A549 (cell line): ENCODE measurements at places on chromosomes 1 and 21. TPM values are rescaled to one million over a fixed set of nuclear protein-coding genes. Genes with fewer than 3 reads are reported as not detected.
A peak's percentile ranks its signal among the peaks of the same experiment; 100 is the strongest.

PLXNA2 gene
- polyA plus RNA-seq = 0.36 to 0.62 TPM (median 0.45 TPM) in 3 replicates

- peak; percentile 19 for DNase-seq
These were observed 19.7 kb downstream of the STUM start for GRCh38 chr1:226568077-226568831.

- DNase-seq = no peak
These were observed 24.3 kb downstream of the AHCTF1 start for GRCh38 chr1:246907472-246907871.

DNA sequence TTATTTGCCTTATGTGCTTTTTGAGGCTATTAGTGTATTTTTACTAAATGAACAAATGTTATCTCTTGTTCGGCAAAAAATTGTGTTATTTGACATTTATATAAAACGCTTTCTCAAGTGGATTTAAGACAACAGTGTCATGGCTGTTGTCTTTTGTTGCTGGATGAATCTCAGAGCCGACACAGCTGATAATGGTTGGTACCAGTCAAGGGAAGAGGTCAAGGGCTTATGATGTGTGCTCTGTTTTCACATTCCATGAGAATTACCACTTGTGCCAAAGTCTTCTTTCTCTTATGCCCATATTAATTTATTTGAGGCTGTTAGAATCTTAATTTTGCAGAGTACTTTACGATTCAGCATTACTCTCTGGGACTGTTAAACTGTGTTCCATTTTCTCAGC is 17.9 kb upstream of the CD101 start:
- no peak for DNase-seq

DNA sequence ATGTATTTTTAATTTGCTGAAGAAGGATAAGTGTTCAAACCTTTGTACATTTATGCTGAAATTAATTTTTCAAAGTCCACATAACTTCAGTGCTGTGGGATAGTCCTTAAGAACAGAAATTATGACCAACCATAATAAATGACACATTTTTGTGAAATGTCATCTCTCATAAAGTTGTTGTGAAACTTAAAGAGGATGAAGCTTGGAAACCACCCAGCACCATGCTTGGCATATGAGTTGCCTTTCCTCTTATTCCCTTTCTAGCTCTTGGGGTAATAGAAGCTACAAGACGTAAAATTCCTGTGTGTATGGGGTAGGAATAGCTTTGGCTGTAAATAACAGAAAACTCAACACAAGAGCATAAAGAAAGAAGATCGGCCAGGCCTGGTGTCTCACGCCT is 18.9 kb upstream of the USP24 start:
- no peak for DNase-seq

GRCh38 chr1:40755067-40755466 is 28.5 kb upstream of the KCNQ4 start:
- no peak for DNase-seq

- DNase-seq = no peak
These were observed 5.9 kb upstream of the LHX9 start for GRCh38 chr1:197911111-197911856.

SPRR3 gene
- polyA plus RNA-seq = not detected in 3 replicates

HSPG2 gene
- polyA plus RNA-seq = 42.7 to 51.6 TPM (median 43.5 TPM) in 3 replicates

LEFTY2 gene
- polyA plus RNA-seq = not detected in 3 replicates

- DNase-seq = no peak
These were observed 87.9 kb downstream of the PLXNA2 start for GRCh38 chr1:208156310-208156709.

DNA sequence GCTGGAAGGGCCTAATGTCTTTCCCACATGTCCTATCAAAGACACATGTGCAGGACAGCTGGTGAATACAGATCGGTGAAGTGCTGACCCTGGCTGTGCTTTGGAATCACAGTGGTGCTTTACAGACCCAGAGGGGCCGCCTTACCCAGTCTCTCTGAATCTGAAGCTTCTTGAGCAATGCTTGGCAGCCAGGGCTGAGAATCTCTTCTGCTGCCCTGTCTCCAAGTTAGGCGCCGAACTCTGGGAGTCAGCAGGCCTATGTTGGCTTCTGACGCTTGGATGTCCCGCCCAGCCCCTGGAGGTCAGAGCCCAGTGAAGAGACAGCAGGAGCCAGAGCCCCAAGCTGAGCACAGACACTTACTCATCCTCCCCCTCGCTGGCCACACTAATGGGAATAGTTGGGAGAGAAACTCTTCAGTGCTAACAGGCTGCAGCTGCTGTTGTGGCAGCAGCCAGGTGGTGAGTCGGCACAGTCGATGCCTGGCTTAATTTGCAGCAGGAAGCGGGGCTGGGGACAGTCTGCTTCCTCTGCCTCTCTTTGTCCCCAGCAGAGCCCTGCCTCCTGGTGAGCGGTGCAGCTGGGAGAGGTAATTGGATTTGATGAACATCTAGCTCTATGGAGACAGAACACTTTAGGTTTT is 68.1 kb downstream of the URB2 start:
- DNase-seq = peak; percentile 7
